Endothelial cell of umbilical vein (primary cell): ENCODE measurements at places on chromosomes 16 and 17. TPM values are rescaled to one million over a fixed set of nuclear protein-coding genes. Genes with fewer than 3 reads are reported as not detected.

Gene C17orf107
- 0.68 and 0.86 TPM in 2 replicates for polyA plus RNA-seq

Gene PRRT2
- 3.3 and 3.4 TPM in 2 replicates for polyA plus RNA-seq

Gene CDC42EP4
- polyA plus RNA-seq, result 11.4 and 13.7 TPM in 2 replicates

Gene CCDC92B
- polyA plus RNA-seq, result not detected in 2 replicates

Gene SCIMP
- not detected in 2 replicates for polyA plus RNA-seq

Gene WIPI1
- 69.8 and 70.3 TPM in 2 replicates for polyA plus RNA-seq

Gene SMIM36
- polyA plus RNA-seq, result not detected in 2 replicates

Gene CPNE7
- 5.4 and 5.9 TPM in 2 replicates for polyA plus RNA-seq

Gene KRT12
- polyA plus RNA-seq, result not detected in 2 replicates

Gene TNFRSF17
- polyA plus RNA-seq, result not detected in 2 replicates

Gene HS3ST3A1
- polyA plus RNA-seq, result not detected in 2 replicates

Gene BIRC5
- 26.3 and 32.8 TPM in 2 replicates for polyA plus RNA-seq
